ENCODE measurements at places on chromosomes 7 and 10.

- no peak for DNase-seq
Observed at GRCh38 chr10:11993834-11994468, 48.7 kb downstream of the UPF2 start.

DNA sequence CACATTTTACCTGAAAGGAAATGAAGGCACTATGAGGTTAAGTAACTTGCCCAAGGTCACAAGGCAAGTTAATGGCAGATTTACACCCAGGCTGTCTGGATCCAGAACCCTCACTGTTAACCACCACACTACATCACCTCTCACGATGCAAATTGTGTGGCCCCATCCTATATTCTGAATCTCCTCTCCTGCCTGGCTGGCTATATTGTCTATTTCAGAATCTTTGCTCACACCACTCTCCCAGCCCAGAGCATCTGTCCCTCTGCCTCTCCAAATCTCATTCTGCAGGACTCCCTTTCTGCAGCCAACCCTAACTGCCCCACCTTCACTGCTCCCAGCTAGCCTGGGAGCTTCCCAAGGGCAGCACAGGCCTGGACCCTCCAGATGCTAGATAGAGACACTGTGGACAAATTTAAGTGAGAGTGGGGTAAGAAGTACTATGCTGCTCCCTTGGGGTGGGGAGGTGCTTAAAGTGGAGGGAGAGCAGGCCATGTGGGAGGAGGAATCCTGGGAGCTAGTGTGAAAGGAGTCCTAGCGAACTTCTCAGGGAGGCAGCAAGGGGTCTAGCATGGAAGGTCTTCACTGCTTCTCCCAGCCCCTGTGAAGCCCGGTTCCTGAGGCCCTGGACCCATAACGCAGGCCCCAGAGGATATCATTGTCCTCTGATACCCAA lies 786 bp downstream of the CUEDC2 start:
- no peak for DNase-seq

- DNase-seq, result no peak
Observed at GRCh38 chr7:151570366-151570915, 50.7 kb upstream of the RHEB start.

GRCh38 chr7:299628-300027 lies 9.7 kb downstream of the FOXL3 start:
- no peak for DNase-seq

DNA sequence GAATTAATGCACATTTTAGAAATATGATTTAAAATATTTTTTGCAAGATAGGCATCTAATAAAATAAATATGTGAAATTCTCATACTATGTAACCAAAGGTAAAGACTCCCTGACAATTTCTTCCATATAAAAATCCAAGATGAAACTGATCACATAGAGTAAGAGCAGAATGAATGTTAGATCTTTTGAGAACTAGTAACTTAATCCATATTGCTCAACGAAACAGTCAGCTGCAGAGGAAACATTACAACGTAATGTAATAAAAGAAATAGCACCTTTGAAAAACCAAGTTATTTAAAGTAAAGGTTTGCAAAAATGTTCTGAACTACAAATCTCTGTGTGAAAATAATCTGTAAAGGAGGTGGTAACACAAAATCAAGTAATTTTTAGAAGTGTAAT lies 28.8 kb downstream of the HACD1 start:
- DNase-seq, result no peak

- DNase-seq, result no peak
Observed at GRCh38 chr10:129339191-129339590, 127.8 kb upstream of the MGMT start.

GRCh38 chr10:33237736-33238624 lies 96.5 kb downstream of the NRP1 start:
- DNase-seq, result no peak

All from left kidney (tissue), 8 donors.